ENCODE measurements at places on chromosomes 16 and 17. TPM values are rescaled to one million over a fixed set of nuclear protein-coding genes. Genes with fewer than 3 reads are reported as not detected.

Gene TMEM235
- total RNA-seq = not detected

Gene SGCA
- 0.54 TPM for total RNA-seq

Gene SLFN11
- 5.9 TPM for total RNA-seq

Gene PIRT
- not detected for total RNA-seq

Gene PLCD3
- total RNA-seq = 156 TPM

Gene TOP2A
- total RNA-seq = 230 TPM

Gene SLC22A31
- 1.3 TPM for total RNA-seq

Gene SYCE1L
- total RNA-seq = 9.9 TPM

Gene C17orf107
- total RNA-seq = 0.26 TPM

Gene CNTNAP1
- 3.8 TPM for total RNA-seq

Gene FOXN1
- 0.02 TPM for total RNA-seq

Gene EPOP
- 10.8 TPM for total RNA-seq

Gene EMP2
- total RNA-seq = 58.2 TPM

Gene CCR7
- 0.44 TPM for total RNA-seq

Gene EFNB3
- 1.2 TPM for total RNA-seq

Gene FAHD1
- 49.0 TPM for total RNA-seq

Gene RTN4RL1
- total RNA-seq = 25.4 TPM

Gene PLD6
- 6.9 TPM for total RNA-seq

Gene TOX3
- 0.20 TPM for total RNA-seq

Gene KLHL10
- total RNA-seq = not detected

Gene GPR179
- total RNA-seq = 0.03 TPM

Gene KCNJ2
- 0.05 TPM for total RNA-seq

Gene RAB34
- 212 TPM for total RNA-seq

Gene GPRC5C
- 48.8 TPM for total RNA-seq

Gene MOSMO
- 9.8 TPM for total RNA-seq

Gene CDRT15
- not detected for total RNA-seq

Gene ABCC6
- 1.3 TPM for total RNA-seq

Gene ABR
- total RNA-seq = 145 TPM

Gene CDH5
- total RNA-seq = 0.22 TPM

Gene FOXC2
- total RNA-seq = 5.6 TPM

Gene ASIC2
- total RNA-seq = 1.6 TPM

Gene CACNG5
- total RNA-seq = not detected

Gene RCVRN
- total RNA-seq = not detected

Gene C1QTNF8
- 0.05 TPM for total RNA-seq

Gene PDILT
- not detected for total RNA-seq

Gene SOST
- not detected for total RNA-seq

Gene HOXB13
- 1.6 TPM for total RNA-seq

Gene ZP2
- not detected for total RNA-seq

Gene ZNF768
- total RNA-seq = 48.8 TPM

Gene GPR142
- total RNA-seq = not detected

Gene CBFA2T3
- 1.5 TPM for total RNA-seq

Gene SLC6A2
- total RNA-seq = 0.07 TPM

Gene OTOA
- total RNA-seq = 0.09 TPM

Gene COX10
- total RNA-seq = 20.9 TPM

Gene SCN4A
- total RNA-seq = 0.08 TPM

Gene TMEM238L
- not detected for total RNA-seq

Gene KRTAP4-6
- not detected for total RNA-seq

Gene BCL7C
- 41.3 TPM for total RNA-seq

Gene ACSM5
- not detected for total RNA-seq

Gene ZNF629
- total RNA-seq = 17.1 TPM

Gene HSDL1
- 13.3 TPM for total RNA-seq

Gene PPL
- 4.2 TPM for total RNA-seq

Gene IRX6
- total RNA-seq = not detected

Gene SCNN1G
- 3.3 TPM for total RNA-seq

Gene CD300LF
- not detected for total RNA-seq

Gene KCTD19
- total RNA-seq = 0.19 TPM

Gene NUPR1
- 19.3 TPM for total RNA-seq

Gene CARD14
- 0.22 TPM for total RNA-seq
